Hematopoietic multipotent progenitor cell treated with erythropoietin and hydrocortisone succinate and interleukin-3 and kit ligand, for 17 days (in vitro differentiated cells): ENCODE measurements at places on chromosomes 4 and X.

DNA sequence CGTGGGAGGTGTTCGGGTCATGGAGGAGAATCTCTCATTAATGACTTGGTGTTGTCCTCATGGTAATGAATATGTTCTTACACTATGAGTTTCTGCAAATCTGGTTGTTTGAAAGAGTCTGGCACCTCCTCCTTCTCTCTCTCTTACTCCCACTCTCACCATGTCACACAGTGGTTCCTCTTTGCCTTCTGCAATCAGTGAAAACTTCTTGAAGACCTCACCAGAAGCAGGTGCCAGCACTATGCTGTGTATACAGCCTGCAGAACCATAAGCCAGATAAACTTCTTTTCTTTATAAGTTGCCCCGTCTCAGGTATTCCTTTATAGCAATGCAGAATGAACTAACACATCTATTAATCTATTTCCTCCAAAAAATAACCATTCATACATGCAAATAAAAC is 275.0 kb downstream of the ANTXR2 start:
- no peak for DNase-seq

- DNase-seq = no peak
These were observed 25.5 kb downstream of the INTS12 start for GRCh38 chr4:105683038-105683437.

DNA sequence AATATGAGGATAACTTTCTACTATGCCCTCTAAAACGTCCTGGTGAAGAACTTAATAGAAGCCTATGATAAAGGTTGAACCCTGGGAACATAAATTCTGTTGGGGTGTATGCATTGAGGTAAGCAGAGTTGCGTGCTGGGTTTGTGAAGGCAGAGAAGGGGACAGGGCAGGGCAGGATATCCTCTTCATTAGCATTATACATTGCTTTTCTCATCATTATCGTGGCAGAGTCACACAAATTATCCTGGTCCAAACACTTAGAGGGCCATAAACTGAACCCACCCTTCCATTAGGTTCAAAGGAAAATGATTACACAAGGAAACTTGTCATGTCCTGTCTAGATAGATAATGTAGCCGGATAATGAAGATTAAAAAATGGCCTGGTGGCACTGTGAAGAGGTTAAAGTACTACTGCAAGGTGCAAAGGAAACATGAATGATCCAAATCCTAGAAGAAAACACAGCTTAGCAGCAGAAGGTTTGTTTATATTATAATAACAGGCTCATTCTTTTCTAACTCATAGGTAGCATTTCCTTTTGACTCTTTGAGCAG is 189.1 kb downstream of the SPCS3 start:
- DNase-seq = no peak

- no peak for DNase-seq
These were observed 137.4 kb downstream of the NSUN7 start for GRCh38 chr4:40886931-40887763.

DNA sequence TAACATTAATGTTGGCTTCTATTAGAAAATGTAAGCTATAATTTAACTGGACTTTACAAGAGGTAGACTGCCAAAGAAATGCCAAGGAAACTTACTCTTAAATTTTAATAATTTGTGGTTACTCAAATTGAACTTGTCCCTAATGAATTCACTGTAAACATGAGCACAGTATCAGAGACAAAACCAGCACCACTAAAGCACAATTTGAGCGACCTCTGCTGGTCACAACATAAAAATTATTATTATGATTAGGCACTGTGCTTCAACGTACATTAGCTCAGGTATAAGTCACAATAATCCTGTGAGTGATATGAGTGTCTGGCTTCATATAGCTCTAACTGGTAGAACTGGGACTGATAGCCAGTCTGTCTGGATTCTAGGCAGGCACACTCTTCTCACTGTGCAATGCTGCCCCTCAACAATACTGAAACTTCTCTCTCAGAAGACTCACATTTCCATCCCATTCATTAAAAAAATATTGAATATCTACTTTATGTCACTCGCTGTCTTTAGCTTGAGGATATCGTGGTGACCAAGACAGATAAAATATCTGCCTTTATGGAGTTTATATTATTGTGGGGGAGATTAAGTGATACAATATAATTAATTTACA is 8.0 kb downstream of the NUDT6 start:
- peak; percentile 67 for DNase-seq

DNA sequence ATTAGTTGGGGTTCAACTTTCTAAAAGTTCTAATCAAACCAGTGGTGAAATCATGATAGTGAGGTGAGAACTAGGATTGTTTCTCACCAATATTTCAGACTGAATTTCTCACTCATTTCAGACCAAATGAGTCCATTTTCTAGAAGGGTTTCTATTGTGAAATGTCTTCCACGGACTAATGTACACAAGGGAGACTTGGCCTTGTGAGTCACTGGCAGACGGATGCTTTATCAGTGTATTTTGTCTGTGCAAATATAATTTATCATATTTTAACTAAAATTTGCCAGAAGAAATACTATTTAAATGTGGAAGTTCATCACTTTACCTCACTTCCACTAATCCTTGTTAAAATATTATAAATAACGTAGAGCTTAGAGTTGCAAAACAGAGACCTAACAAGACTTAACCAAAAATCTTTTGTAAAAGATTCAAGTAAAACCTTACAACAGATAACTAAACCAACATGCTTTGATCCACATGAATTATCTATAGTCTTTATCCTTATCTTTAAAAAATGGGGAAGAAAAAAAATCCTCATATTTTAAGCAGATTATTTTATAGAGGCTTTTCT is 506.0 kb upstream of the FAM241A start:
- no peak for DNase-seq
